ENCODE measurements at places on chromosomes 1 and 21. TPM values are rescaled to one million over a fixed set of nuclear protein-coding genes. Genes with fewer than 3 reads are reported as not detected.
A peak's percentile ranks its signal among the peaks of the same experiment; 100 is the strongest.

- H3K4me3 ChIP-seq, result peak overlapping the region; percentile 78
- no peaks in the 10 kb centered on the region for H3K36me3 ChIP-seq
- H3K27me3 ChIP-seq, result peaks cover 82% of the 10 kb centered on the region
- peaks cover 76% of the 10 kb centered on the region for H3K4me1 ChIP-seq
Measured at GRCh38 chr1:181104790-181105133, 16.3 kb downstream of the IER5 start.

- H3K4me3 ChIP-seq, result no peak overlapping the region
- H3K27me3 ChIP-seq, result no peaks in the 10 kb centered on the region
- H3K36me3 ChIP-seq, result no peaks in the 10 kb centered on the region
- DNase-seq, result no peak
- H3K4me1 ChIP-seq, result no peaks in the 10 kb centered on the region
- no peak overlapping the region for H3K27ac ChIP-seq
Measured at GRCh38 chr1:230465691-230466090, 39.6 kb upstream of the PGBD5 start.

GRCh38 chr1:117825414-117825813 lies 104.0 kb downstream of the GDAP2 start:
- H3K36me3 ChIP-seq, result no peaks in the 10 kb centered on the region
- H3K4me1 ChIP-seq, result no peaks in the 10 kb centered on the region
- H3K27ac ChIP-seq, result no peak overlapping the region
- H3K27me3 ChIP-seq, result no peaks in the 10 kb centered on the region
- DNase-seq, result no peak

The SLC22A15 gene
- 2.7 TPM for polyA plus RNA-seq

DNA sequence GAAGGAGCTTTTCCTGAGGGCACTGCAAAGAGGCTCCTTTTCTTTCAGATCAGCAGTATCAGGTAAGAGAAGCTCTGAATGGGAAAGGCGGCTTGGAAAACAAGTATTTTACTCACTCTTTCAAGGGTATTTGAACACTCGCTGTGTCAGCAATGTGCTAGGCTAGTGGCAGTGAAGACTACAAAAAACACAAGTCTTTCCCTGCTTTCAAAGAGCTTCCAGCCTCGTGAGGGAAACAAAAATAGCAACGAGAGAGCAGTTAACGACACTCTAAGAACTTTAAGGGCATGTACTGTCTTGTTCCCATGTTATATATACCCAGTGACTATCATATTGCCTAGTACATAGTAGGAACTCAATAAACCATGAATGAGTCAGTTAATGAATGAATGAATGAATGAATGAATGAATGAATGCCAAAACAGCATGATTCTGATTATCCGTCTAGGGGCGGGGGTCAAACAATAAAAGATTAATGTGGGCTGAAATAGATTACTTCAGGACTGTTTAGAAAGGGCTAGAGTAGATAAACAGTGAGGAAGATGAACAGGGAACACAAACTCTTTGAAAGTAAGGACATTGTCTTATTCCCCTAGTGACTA lies 14.2 kb upstream of the MCOLN3 start:
- peak overlapping the region; percentile 52 for H3K4me3 ChIP-seq
- DNase-seq, result no peak
- no peaks in the 10 kb centered on the region for H3K4me1 ChIP-seq
- H3K27me3 ChIP-seq, result peaks cover 6% of the 10 kb centered on the region
- H3K36me3 ChIP-seq, result no peaks in the 10 kb centered on the region

DNA sequence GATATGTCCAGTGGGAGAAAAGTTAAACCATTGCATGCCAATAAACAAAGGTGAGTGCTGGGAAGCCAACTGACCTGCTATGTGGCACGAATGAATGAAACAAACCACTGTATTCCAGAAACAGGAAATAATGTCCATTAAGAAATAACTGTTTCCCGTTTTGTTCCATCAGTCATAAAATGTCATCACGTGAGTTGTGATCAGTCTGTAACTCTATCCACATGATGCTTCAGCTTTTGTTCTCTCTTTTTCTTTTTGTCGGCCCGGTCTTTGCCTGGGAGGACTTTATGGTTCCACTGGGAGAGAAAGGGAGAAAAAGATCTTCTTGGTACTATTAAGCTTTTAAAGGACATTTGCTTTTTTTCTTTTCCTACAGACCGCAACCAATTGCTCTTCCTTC lies 179.9 kb downstream of the TGFB2 start:
- no peaks in the 10 kb centered on the region for H3K4me1 ChIP-seq
- 0 out of 2 replicates have a peak overlapping the region, but pooled peaks have one; percentile 24 for H3K27ac ChIP-seq
- H3K4me3 ChIP-seq, result no peak overlapping the region
- H3K36me3 ChIP-seq, result no peaks in the 10 kb centered on the region
- DNase-seq, result no peak

Measured in GM23338 (cell line).